ENCODE measurements at places on chromosomes 7 and 10. TPM values are rescaled to one million over a fixed set of nuclear protein-coding genes. Genes with fewer than 3 reads are reported as not detected.

RTKN2 gene
- total RNA-seq: 4.8 TPM

GRCh38 chr10:80315391-80315790 is 25.9 kb upstream of the MAT1A start:
- H3K27me3 ChIP-seq: no peaks in the 10 kb centered on the region
- no peaks in the 10 kb centered on the region for H3K4me1 ChIP-seq
- H3K27ac ChIP-seq: no peak overlapping the region
- no peak overlapping the region for H3K4me3 ChIP-seq
- no peak for DNase-seq

GRCh38 chr10:27680691-27681605 is 64.7 kb downstream of the MKX start:
- DNase-seq: peak; percentile 18
- H3K4me1 ChIP-seq: no peaks in the 10 kb centered on the region
- no peaks in the 10 kb centered on the region for H3K36me3 ChIP-seq

MYL7 gene
- total RNA-seq: not detected

ANAPC16 gene
- total RNA-seq: 90.2 TPM

DNA sequence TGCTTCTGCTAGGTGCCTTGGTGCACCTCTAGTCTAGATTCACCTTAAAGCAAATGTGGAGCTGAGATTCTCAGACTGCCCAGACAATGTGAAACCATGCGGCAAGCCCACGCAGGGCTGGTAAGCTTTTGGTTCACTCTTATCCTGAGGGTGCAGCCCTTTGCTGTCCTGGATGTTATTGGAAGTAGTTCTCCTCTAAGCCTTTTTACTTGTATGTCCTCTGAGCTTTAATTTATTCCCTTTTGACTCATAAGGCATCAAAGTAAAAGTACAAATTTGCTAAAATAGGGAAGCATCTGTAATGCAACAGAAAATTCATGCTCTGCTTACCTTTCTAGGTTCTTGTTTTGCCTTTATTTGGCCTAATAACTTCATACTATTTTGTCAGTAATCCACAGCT is 186.8 kb downstream of the MACC1 start:
- no peak for DNase-seq
- H3K4me1 ChIP-seq: no peaks in the 10 kb centered on the region
- H3K36me3 ChIP-seq: no peaks in the 10 kb centered on the region
- H3K4me3 ChIP-seq: no peak overlapping the region
